ENCODE measurements at places on chromosomes 1 and 21.

DNA sequence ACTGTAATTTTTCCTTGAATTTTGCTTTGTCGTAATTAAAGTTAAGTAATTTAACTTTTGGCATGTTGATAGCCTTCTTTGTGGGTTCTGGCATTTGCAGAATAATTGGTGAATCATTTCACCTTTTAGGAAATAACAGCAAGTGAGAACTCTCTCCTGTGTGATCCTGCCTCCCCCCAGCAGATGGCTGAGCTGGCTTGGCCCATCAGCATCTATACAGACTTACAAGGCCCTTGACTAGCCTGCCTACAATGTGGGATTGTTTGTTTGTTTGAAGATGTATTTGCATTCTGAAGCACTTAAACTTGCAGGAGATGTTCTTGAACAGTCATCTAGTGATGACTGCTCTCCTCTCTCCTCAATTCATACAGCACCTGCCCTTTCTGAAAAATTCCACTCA, 55.9 kb downstream of the MACO1 start:
- no peak for DNase-seq

GRCh38 chr1:109517337-109517736, 7.8 kb upstream of the AMIGO1 start:
- DNase-seq, result no peak

DNA sequence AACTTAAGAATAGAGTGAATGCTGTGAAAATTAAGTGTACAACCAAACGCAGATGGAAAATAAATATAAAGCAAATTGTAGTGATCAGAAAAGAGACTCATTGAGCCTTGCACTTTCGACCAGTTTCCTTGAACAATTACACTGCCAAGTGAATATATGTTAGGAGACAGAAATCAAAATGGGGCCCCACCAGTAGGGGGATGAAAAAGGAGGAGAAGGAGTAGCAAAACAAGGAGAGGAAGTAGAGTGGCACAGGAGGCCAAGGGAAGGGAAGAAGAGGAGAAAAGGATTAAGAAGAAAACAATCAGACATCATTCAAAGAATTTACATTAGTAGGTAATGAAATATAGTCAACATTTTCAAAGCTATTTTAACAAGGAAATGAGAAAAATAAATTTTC, 1770.6 kb downstream of the PLA2G4A start:
- DNase-seq, result no peak

- DNase-seq, result peak; percentile 61
Measured at GRCh38 chr1:18972531-18972930, 16.1 kb upstream of the IFFO2 start.

- no peak for DNase-seq
Measured at GRCh38 chr1:110714374-110714995, 39.7 kb upstream of the KCNA3 start.

GRCh38 chr1:65174585-65174984, 26.6 kb downstream of the AK4 start:
- no peak for DNase-seq

GRCh38 chr21:14923468-14923867, 141.3 kb downstream of the NRIP1 start:
- DNase-seq, result no peak

DNA sequence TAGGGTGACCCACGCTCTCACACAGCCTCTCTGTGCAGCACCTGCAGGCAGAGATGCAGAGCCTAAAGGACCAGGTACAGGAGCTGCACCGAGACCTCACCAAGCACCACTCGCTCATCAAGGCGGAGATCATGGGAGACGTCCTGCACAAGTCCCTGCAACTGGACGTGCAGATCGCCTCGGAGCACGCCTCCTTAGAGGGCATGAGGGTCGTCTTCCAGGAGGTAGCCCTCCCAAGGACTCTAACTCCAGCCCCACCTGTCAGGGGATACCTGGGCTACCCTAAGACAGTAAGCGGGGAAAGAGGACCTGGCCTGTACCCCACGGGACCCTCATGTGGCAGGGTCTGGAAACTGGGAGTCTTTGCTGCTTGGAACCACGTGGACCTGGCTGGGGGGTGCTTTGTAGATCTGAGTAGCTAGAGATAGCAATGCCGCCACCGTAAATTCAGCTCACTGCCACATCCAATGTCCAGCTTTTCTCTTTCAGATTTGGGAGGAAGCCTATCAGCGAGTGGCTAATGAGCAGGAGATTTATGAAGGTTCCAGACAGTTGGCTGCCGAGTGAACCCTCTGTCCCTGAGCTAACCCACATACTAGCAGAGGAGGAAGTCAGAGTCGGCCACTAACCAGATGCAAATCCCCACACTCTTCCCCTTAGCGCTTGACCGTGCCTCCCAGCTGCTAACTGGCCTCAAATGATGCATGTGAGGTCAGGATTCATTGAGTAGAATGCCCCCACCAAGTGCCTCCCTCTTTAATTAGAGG, 6.5 kb downstream of the RNF207 start:
- no peak for DNase-seq

DNA sequence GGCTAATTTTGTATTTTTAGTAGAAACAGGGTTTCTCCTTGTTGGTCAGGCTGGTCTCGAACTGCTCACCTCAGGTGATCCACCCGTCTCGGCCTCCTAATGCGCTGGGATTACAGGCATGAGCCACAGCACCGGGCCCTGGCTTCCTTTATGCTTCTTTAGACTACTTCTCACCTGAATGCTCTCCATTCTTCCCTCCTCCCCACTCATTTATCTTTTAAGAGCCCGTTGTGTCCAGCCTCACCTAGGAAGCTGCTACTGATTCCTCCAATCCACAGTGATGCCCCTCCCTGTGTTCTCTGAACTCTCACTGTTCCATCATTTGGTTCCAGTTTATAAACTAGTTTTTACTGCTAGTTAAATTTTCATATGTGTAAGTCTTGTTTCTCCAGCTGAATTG, 44.9 kb upstream of the NR5A2 start:
- no peak for DNase-seq
